ENCODE measurements at places on chromosomes 7 and 10.

DNA sequence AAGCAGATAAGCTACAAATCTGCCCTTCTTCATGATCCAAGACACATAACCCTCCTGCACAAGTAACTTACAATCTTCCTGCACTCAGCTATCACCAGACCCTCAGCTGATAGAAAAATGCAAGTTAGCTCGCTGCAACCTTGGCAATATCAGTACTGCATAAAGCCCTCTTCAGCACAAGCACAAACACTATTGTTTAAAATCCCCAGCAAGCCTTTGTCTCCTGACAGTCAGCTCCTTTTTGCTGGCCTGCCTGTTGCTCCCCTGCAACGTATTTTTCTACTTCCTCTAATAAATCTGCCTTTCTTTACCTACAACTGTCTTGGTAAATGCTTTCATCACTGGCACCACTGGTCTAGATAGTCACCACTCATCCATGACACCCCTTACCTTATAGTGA lies 59.8 kb downstream of the BAMBI start:
- no peak for DNase-seq

GRCh38 chr7:69670701-69671100 lies 72.4 kb downstream of the AUTS2 start:
- no peak for DNase-seq

DNA sequence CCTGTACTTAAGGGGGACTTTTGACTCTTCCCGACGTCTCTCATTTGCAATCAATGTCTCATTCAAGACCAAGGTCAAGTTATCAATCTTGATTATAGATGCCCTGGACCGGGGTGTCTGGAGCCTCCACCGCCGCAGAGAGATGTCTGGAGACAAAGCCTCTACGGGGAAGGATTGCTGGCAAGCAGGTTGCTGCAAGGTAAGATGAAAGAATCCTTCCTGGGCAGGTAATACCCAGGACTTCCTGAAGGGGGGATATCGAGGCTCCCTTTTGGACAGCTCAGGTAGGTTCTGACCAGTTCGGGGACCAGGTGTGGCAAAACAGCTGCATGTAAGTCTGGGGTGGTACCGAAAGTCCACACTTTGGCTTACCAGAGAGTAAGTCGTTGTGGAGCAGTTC lies 12.5 kb upstream of the CUX1 start:
- DNase-seq: no peak

DNA sequence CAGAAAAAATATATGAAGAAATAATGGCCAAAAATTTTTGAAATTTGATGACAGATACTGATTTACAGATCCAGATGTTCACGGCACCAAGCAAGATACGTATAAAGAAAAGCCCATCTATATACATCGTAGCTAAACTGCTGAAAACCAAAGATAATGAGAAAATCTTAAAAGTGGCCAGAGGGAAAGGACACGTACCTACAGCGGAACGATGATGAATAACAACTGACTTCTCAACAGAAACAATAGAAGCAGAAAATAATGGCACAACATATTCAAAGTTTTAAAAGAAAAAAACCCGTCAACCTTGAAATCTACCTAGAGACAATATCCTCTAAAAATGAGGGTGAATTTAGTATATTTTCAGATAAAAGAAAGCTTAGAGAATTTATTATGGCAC lies 31.9 kb downstream of the IL2RA start:
- DNase-seq: no peak

- no peak for DNase-seq
Measured at GRCh38 chr10:116472891-116473290, 45.2 kb downstream of the PNLIPRP3 start.

DNA sequence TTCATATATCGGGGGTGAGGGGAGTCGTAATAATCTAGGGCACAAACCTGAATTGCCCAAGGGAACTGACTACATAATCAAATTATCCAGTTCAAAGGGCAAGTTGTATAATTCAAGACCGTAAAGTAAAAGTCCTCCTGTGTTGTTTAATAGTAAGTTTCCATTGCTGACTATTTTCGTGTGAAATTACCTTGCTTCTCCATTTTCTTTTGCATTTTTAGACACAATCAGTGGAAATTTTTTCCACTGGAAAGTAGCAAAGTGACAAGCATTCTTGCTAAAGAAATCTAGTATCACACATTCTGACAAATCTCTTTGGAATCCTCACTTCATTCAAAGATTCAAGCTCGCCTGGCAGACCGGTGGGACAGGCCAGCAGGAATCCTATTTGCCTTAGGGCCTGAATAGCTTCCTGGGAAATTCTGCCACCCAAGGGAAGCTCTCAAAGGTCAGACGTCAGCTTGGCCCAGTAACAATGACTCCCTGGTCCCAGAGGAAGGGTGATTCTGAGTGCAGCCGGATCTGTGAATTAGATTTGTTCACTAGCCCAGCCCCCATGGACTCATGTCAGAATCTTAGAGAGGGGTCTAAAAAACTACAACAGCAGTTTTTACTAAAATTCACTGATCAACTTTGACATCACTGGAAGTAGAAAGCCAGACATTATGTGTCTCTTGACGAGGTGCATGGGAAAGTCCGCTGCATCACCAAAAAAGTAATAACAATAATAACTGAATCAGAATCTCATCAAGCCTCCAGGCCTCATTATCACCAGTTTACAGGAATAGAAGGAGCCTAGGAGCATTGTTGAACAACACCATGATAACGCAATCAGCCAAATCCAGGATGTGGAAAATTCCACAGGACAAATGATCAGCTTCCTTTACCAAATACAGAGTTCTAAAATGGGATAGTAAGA lies 161.0 kb downstream of the SKIDA1 start:
- peak; percentile 80 for DNase-seq

DNA sequence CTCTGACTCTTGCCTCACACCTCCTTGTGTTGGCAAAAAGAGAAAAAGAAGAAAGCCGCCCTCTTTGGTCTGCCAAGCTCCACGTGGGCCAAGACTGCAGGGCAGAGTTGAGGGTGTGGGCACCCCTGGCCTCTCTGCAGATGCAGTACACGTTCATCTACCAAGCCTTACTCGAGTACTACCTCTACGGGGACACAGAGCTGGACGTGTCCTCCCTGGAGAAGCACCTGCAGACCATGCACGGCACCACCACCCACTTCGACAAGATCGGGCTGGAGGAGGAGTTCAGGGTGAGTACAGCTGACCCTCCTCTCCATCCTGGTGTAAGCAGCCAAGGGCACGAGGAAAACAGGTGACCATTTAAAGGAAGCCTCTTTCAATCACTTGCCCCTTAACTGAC lies 56.1 kb downstream of the MKI67 start:
- DNase-seq: no peak

DNA sequence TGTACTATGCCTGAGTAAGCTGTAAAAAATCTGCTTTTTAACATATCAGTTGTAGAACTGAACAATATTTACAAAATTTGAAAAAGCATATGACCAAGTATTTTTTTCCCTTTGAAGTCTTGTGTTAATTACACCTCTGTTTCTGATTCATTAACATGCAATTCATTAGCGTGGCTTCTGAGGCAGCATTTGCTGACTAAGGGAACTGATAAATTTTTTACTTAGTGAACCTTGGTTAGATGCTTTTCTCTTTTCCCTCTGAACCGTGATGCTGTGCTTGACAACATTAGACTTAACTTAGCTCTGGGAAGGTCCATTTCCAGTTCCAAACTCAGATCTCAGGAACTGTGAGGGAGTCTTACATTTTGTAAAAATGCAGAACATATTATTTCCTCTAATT lies 28.1 kb downstream of the TWIST1 start:
- DNase-seq: no peak

- DNase-seq: no peak
Measured at GRCh38 chr7:40447345-40447744, 312.5 kb downstream of the SUGCT start.

GRCh38 chr7:90984692-90985091 lies 279.5 kb upstream of the FZD1 start:
- no peak for DNase-seq

DNA sequence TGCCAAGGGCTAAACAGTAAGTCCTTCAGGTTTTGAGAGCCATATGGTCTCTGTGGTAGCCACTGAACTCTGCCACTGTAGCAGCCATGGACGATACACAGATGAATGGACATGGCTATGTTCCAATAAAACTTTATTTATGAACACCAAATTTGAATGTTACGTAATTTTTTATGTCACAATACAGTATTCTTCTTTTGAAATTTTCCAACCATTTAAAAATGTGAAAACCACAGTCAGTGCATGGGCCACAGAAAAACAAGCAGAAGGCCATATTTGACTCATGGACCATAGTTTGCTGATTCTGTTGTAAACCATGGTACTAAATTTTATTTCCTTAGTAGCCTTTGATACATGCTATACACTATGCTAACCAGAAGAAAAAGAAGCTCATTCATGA lies 361.8 kb downstream of the MAGI2 start:
- DNase-seq: no peak

DNA sequence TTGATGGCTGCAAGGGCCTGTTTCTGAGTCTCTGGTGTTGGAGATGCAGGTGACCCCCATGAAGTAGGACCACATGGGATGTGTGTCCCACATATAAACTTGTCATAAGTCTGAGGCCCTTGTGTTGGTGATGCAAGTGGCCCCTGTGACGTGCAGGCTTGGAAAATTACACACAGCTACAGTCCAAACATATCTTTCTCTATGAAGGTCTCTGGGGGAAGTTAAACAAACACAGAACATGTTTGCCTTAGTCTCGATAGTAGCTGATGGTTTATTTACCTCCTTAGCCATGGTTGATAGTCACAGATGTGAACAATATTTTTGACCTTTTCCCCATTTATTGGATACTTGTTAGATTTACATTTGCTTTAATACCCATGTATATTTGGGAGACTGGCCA lies 64.7 kb downstream of the ADCY1 start:
- DNase-seq: no peak

DNA sequence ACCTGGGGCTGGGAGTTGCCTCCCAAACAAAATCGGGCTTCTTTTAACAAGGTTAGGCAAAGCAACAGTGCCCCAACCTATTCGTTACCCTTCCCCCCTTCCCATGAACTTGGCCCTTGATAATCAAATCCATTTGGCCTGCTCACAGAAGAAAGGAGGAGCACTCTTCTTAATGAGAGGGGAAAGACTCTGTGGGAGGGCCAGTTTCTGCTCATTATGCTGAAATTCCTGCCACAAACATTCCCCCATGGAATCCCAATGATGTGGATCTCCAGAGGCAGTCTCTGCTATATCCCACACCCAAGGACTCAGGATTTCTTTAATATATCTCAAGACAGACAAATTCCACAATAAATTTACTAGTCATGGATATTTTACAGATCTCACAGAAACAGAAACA lies 43.0 kb downstream of the LSM5 start:
- DNase-seq: no peak

DNA sequence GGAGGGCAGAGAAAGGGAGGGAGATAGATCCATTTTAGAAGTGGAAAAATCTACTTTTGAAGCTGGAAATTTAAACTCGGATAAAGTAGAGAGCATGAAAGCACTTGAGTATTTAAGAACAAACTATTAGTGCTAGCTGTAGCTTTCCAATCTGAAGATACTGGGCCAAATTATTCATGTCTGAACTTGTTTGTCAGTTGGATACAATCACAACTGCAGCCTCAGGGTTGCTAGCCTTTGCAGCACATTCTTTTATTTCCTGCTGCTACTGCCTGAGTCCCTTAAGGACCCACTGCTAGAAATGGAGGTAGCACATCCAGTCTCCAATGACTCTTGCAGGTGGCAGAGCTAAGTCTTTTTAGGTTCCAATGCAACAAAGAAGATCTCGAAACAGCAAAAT lies 8.3 kb upstream of the SLC25A13 start:
- no peak for DNase-seq

GRCh38 chr7:27808626-27809025 lies 68.7 kb downstream of the TAX1BP1 start:
- no peak for DNase-seq

- DNase-seq: no peak
Measured at GRCh38 chr10:106900016-106900652, 264.4 kb downstream of the SORCS1 start.

DNA sequence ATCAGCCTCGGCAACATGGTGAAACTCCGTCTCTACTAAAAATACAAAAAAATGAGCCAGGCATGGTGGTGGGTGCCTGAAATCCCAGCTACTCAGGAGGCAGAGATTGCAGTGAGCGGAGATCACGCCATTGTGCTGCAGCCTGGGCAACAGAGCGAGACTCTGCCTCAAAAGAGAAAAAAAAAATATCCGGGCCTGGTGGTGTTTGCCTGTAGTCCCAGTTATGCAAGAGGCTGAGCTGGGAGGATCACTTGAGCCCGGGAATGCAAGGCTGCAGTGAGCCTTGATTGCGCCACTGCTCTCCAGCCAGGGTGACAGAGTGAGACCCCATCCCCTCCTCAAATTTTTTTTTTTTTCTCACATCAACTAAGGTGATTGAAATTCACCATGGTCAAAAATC lies 42.8 kb downstream of the CDC123 start:
- no peak for DNase-seq

Data from kidney epithelial cell (primary cell).